ENCODE measurements at places on chromosomes 3 and 15.

- DNase-seq, result no peak
These were observed 36.2 kb upstream of the CLRN1 start for GRCh38 chr3:151008699-151009098.

DNA sequence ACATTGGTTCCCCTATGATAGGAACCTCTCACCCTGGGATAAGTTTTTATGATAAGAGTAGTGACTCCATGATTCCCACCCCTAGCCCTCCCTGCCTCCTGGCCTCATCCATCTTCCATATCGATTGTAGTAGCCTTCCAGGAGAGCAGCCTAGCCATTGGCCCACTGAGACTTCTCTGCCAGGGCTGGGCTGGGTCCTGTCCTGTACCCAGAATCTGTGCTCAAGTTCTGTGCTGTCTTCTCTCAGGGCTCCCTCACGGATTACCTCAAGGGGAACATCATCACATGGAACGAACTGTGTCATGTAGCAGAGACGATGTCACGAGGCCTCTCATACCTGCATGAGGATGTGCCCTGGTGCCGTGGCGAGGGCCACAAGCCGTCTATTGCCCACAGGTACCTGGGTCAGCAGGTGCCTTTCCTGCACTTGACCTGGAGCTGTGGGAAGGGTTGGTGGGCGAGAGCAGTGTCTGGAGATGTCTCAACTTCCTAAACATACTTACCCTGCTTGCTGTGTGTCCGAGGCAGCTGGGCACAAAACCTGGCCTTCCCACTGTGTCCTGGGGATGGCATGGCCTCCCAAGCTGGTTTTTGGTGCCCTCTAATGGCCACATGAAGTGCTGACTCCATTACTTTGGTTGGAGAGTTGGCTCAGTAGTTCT is 16.6 kb upstream of the EXOG start:
- DNase-seq, result peak; percentile 23

DNA sequence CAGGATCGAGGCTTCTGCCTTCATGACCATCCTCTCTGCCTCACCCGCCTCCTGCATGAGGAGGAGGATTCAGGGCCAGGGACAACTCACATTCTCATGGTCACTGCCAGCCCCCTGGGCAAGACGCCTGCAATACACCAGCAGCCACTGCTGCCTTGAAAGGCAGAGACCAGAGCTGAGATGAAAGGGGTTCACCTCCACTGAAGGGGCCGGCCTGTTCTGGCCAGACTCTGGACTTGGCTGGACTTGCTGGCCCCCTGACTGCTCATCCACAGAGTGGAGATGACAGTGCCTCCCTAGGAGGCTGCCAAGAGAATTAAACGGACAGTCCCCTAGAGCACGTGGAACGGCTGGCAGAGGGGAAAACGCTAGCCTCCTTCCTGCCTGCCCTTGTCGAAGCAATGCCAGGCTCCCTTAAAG is 35.2 kb downstream of the MGLL start:
- DNase-seq, result no peak

GRCh38 chr3:197802779-197803459 is 11.9 kb downstream of the LRCH3 start:
- no peak for DNase-seq

DNA sequence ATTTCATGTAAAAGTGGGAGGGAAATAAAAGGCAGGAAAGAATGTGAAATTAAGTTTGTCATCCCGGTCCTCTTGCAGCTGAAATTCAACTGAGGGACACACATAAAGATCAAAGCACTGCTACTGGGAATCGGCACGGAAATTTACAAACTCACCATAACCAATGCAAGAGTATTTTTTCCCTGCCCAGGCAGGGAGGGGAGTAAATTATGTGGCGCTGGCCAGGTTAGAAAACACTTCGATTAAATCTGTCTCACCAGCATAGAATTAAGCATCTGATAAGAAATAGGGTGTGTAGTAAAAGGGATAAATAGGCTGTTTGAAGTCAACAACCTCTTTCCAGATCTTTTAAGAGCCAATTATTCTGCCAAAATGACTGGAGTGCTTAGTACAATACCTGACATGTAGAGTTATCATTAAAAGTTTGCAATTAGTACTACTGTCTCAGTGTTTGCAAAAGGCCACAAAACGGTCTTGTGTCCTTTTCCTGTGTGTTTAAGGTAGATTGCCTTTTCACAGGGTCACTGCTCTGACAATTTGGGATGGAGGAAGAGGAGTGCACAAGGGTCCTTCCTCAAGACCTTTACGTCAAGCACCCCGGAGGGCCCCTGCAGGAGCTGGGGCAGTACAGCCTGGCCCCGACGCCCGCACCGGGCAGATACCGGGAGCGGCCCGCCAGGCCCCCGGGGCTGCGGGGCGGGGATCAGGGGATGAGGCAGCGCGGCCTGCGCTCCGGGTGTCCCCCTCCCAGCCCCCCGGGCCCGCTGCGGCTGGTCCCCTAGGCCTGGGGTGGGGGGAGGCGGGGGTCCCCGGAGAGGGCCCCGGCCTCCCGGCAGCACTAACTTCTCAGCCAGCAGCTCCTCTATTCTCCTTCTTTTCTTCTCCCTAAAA is 651 bp downstream of the UBA3 start:
- DNase-seq, result no peak

DNA sequence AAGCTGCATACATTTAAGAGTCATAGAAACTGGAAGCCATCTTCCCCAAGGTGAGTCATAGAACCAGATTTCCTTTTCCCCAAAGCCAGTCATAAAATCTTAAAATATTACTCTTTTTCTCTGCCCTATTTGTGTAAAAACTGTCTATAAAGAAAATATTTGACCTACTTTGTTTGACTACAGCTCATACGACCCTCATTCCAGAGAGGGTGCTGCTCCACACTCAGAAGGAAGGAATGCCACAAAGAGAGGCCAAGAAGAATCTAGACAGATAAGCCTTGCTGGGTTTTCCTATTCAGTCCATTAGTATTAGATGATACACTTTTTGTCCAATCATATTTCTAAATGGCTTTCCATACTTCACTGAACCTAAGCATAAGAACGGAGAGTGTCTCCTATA is 671.6 kb upstream of the SGO1 start:
- DNase-seq, result no peak

DNA sequence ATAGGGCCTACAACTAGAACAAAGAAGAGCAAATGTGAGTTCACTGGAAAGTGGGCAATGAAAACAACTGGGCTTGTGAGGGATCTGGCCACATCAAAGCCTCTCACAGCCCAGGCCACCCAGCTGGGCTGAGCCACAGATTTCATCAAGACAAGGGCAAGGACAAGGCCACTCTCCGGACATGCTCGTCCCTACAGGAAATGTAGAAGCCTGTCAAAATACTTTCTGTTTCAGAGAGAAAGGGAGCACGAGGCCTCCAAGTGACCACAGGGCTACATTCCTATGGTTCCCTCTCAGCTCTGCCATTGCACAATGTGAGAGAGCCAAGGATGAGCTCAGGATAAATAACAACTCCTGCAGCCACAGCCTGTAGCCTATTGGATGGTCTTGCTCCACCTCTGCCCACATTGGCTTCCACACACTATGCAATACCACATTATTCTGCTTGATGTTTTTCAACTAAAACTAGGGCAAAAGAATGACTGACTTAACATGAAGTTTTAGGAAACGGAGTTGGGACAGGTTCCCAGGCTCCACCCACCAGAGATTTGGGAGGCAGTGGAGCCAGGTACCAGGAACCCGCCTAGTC is 12.1 kb downstream of the TBC1D2B start:
- DNase-seq, result peak; percentile 18

DNA sequence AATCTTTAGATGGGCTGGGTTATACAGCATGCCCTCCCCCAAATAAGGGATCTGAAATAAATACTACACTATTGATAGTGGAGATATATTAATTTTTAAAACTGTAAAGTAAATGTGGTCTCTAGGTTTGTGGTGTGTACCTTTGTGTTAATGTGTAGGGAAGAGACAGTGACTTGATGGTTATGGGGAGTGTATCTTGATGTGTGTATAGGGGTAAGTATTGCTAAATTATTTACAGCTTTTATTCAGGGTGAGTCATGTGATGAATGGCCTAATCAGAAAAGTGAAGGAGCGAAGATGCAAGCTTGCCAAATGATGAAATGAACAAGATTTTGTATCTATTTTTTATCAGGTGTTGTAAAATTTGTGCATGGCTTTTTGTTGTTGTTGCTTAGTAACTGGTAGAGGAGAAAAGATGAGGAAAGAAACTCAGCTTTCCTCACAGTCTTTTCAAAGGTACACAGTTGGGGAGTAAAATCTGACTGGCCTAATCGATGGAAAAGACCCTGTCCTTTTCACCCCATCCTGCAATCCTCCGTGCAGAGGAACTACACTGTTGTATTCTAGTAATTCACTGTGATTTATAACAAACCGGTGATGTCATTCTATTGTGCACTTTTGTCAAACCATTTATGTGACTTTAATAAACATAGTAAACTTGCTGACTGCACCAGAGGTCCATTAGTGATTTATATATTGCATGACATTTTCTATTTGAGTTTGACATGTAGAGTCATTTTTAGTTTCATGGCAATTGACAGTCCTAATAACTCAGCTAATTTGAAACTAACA is 17.7 kb downstream of the FEM1B start:
- DNase-seq, result no peak

GRCh38 chr15:27175472-27176153 is 204.6 kb downstream of the GABRG3 start:
- DNase-seq, result no peak

DNA sequence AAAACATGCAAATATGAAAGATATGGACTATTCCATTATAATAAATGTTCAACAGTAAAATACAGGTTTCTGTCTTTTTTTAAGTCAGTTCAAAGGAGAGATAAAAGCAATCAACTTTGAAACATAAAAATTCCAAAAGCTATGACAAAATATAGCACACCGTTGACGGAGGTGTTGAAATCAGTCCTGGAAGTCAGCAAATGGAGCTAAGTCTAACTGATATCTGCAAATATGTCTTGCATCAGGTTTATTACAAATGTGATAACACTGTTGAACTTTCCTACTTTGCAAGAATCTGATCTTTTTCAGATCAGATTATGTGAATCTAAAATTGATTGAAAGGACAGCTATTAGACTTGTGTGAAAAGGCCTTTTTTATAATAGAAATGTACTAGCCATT is 300.7 kb downstream of the SHOX2 start:
- no peak for DNase-seq

- no peak for DNase-seq
These were observed 248.4 kb downstream of the KCNH8 start for GRCh38 chr3:19396726-19397125.

- no peak for DNase-seq
These were observed 50.3 kb upstream of the SLC6A6 start for GRCh38 chr3:14352002-14352627.

GRCh38 chr3:66297900-66298299 is 77.1 kb downstream of the SLC25A26 start:
- no peak for DNase-seq

GRCh38 chr15:57527382-57528091 is 64.2 kb upstream of the MYZAP start:
- DNase-seq, result no peak

DNA sequence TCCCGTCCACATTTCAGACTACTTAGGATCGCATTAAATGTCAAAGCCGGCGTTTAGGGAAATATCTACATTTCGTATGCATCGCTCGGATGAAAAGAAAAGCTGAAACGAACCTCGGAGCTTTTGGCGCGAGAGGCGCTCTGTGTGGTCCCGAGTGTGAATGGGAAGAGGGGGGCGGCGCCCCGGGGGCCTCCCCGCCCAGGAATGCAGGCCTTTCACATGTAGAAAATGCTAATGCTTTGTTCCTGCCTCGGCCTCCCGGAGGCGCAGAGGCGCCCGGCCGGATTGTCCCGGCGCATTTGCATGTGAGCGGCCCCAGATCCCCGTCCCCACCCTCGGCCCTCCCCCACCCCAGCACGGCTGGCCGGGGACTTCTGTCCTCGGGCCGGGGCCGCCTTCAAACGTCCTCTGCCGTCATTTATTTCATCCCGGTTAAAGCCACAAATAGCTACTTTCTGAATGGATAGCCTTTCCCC is 37.0 kb upstream of the TRIM71 start:
- DNase-seq, result no peak

DNA sequence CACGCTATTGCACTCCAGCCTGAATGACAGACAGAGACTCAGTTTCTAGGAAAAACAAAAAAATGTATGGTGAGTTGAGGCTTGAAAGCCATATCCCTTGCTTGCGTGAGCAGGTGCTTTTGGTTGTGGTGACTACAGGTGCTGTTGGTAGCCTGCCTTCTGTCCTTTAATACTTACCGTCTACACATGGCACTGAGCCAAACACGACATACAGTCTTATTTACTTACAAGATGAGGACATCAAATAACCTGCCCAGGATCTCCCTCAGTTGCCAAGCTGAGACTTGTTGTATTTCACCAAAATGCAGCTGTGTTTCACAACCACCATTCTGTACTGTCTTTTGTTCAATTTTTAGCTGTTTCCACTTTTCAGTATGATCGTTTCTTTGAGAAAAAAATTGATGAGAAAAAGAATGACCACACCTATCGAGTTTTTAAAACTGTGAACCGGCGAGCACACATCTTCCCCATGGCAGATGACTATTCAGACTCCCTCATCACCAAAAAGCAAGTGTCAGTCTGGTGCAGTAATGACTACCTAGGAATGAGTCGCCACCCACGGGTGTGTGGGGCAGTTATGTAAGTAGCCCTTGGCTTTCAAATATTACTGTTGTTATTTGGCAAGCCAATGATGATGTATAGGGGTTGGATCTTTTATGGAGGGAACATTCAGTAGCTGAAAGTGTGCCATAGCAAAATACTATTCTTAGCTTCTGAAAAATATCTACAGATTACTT is 6.5 kb downstream of the ALAS1 start:
- DNase-seq, result no peak

DNA sequence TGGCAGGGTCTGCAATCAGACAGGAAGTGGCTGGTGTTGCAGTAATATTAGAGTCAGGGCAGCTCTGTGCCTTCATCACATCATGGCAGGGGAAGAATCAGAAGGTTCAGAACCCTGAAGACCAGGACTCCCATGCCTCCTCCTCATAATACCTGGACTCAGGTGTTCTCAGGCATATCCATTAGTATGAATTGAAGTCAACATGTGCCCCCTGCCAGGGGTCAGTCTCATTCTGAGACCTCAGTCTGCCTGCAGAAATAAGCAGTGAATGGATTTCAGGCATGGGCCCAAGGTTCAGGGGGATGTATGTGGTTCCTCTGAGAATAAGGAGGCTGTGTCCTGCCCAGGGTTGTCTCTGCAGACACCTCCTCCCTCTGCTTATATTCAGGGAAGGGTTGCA is 74.2 kb downstream of the SPSB4 start:
- no peak for DNase-seq

DNA sequence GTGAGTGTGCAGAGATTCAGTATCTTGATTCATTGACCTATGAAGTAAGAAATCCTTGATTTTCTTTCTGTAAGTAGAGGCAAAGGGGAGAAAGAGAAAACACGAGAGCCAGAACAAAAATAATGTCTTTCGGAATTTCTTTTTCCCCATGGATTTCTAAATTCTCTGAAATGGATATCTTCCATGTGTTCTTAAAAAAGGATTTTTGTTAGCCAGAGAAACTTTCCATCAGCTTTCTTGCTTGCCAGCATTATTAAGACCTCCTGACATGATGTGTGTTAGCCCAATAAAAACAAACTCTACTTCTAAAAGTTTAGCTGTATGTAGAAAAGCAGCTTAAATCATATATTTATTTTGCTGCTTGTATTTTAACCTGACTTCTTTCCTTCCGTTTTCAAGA is 122.3 kb upstream of the AADACL2 start:
- no peak for DNase-seq

GRCh38 chr15:29133791-29134190 is 135.8 kb downstream of the NSMCE3 start:
- DNase-seq, result no peak

Measured in T-helper 1 cell (primary cell).